CD8-positive, alpha-beta T cell (primary cell): ENCODE measurements at places on chromosomes 4 and X. TPM values are rescaled to one million over a fixed set of nuclear protein-coding genes. Genes with fewer than 3 reads are reported as not detected.

The RNF128 gene
- total RNA-seq, result not detected

The ABLIM2 gene
- 1.6 TPM for total RNA-seq

The REPS2 gene
- 0.11 TPM for total RNA-seq

The TFDP3 gene
- not detected for total RNA-seq

The BTC gene
- total RNA-seq, result not detected

The PFKFB1 gene
- 0.38 TPM for total RNA-seq

The ZBED1 gene
- 14.8 TPM for total RNA-seq
